ENCODE measurements at places on chromosomes 1 and 21. TPM values are rescaled to one million over a fixed set of nuclear protein-coding genes. Genes with fewer than 3 reads are reported as not detected.

DNA sequence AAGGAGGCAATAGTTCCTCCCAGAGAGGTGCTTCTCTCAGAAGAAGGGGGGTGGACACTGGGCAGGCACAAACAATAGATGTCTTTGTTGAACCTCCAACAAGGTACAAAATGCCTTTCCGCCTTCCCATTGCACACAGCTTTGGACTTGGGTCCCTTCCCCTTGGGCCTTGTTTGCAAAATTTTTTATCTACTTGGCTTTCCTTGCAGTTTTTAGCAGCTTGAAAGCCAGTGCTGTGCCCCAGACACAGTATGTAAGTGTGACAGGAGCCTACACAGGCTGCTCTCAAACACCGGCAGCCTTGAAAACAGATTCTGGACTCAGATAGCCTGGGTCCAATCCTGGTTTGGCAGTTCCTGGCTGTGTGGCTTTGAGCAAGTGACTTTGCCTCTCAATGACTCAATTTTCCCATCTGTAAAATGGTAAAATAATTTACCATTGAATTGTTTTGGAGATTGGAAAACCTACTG, 43.0 kb downstream of the ELAPOR1 start:
- DNase-seq: no peak

GRCh38 chr1:215393476-215393875, 173.6 kb upstream of the KCTD3 start:
- no peak for DNase-seq

DNA sequence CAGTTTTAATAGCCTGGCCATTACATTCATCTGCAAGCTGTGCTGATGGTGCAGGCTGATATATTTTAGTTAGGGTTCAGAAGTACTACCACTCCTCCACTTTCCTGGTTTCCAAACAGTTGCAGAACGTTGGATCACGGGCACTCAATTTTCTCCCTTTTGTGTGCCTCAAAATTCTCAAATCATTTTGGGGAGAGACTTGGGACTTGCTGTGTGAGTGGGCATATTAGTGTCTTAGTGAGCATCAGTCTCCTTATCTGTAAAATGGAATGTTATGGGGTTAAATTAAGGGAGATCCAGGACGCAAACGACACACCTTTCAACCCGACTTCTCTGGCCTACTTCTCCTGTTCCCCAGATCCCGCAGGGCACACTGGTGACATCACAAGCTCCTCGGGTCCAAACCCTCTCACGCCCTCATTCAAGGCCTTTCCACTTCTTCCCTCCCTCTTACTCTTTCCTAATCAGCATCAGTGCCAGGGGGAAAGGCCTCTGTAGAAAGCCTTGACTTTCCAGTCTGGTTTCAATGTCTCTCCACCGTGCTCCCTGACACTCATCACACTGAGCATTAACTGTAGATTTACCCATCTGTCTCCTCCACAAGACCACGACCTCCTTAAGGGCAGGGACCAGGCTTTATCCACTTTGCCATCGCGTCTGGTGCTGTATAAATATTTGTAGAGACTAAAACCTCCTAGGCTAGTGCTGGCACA, 1.2 kb downstream of the PIGP start:
- DNase-seq: peak; percentile 73

DNA sequence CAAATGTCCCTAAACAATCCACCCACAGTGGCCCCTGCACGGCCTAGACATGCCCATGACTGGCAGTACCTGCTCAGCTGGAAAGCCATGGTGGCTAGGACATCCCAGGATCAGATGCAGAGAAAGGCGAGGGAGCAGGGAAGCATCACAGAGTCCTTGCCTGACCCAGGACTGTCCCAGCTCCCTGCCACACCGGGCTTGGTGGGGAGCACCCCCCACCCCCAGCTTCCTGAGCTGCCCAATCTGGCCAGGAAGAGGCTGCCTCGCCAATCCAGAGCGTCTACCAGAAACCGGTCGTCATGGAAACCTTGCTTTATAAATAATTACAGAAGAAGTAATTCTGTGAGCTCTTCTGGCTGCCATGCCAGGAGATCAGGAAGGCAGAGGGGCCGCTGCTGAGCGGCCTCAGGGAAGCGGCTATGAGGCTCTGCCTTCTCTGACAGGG, 34.8 kb downstream of the ACOT7 start:
- DNase-seq: no peak

GRCh38 chr1:162062542-162063015, 6.9 kb upstream of the NOS1AP start:
- DNase-seq: no peak

GRCh38 chr1:168146160-168146539, 9.4 kb upstream of the GPR161 start:
- no peak for DNase-seq

- DNase-seq: no peak
These were observed 5.5 kb upstream of the ST6GALNAC3 start for GRCh38 chr1:76068953-76069561.

DNA sequence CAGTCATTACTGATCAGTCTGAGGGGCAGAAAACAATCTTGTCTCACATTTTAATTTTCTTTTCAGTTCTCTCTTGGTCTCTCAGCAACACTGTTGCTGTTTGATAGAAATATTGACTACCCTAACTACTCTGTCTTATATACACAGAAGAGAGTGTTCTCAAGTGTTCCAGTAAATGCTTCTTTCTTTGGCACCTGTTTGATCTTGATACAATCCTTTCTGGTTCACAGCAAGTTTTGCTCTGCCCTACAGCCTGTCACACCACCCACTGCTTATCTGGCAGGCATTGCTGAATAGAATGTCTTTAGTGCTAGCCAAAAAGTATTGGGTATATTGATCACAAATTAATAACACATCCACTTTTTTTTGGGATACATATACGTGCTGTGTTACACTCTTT, 75.7 kb upstream of the WLS start:
- no peak for DNase-seq

- DNase-seq: no peak
These were observed 327.8 kb upstream of the USP24 start for GRCh38 chr1:55542901-55543504.

CFH gene
- 284 TPM for total RNA-seq

KLHDC7A gene
- not detected for total RNA-seq

ATAD3C gene
- 0.42 TPM for total RNA-seq

ROR1 gene
- 18.7 TPM for total RNA-seq

KLHDC9 gene
- 0.78 TPM for total RNA-seq

OR10R2 gene
- total RNA-seq: not detected
